Upper lobe of right lung (tissue), 1 donor: ENCODE measurements at places on chromosomes 11 and 22. TPM values are rescaled to one million over a fixed set of nuclear protein-coding genes. Genes with fewer than 3 reads are reported as not detected.

DNA sequence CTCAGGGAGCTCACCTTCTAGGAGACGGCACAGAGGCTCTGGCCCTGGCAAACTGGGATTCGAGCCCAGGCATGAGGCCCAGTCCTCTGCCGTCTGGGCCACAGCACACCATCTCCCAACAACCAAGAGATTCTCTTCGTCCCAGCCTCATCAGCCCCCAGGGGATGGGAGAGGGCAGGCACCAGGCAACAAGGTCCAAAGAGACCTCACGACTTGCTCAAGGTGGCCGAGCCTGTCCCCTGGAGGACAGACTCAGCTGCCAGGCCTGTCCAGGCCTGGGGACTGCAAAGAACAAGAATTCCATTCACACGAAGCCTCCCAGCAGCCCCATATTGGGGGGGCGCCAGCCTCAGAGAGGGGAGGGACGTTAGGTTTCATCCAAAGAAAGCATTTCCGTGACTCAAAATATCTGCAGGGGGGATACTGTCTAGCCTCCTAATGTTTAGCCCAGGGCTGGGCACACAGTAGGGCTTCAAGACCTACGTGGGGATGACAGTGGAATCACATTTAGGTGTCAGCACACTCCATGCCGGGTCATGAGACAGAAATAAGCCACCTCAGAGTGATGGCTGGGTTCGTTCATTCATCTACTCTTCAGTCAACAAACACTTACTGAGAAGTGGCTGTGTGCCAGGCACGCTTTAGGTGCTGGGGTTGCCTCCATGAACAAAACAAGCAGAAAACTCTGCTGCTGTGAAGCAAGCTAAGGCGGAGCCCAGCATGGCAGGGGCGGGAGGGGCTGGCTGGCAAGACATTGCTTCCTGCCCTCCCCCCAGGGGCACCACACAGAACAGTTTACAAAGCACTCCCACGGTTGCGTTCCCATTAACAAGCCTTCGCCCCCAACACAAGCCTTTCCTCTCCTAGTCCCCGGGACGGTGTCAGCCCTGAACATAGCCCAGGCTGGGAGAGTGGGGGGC, 1.2 kb downstream of the CARNS1 start:
- no peaks in the 10 kb centered on the region for H3K36me3 ChIP-seq
- DNase-seq: peak; percentile 78
- H3K27ac ChIP-seq: no peak overlapping the region
- H3K4me1 ChIP-seq: peaks cover 40% of the 10 kb centered on the region
- no peaks in the 10 kb centered on the region for H3K27me3 ChIP-seq

Gene INPP5J
- total RNA-seq: 4.5 TPM

DNA sequence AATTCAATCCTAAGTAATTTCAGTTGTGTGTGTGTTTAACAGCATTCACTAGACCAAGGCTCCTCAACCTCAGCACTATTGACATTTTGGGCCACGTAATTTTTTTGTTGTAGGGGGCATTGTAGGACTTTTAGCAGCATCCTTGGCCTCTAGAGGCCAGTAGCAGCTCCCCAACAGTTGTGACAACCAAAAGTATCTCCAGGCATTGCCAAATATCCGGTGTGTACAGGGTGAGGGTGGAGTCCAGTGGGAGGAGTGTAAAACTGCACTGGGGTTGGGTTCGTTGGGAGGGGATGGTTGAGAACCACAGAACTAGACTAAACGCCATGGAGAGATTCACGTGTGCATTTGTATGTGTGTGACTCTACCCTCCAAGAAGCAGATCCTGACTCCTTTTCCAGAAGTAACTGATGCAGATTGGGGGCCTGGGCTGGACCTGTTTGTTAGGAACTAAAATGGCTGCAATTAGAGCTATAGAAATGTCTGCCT, 5.9 kb upstream of the PHF21A start:
- H3K36me3 ChIP-seq: no peaks in the 10 kb centered on the region
- no peak overlapping the region for H3K4me3 ChIP-seq
- no peak overlapping the region for H3K27ac ChIP-seq

DNA sequence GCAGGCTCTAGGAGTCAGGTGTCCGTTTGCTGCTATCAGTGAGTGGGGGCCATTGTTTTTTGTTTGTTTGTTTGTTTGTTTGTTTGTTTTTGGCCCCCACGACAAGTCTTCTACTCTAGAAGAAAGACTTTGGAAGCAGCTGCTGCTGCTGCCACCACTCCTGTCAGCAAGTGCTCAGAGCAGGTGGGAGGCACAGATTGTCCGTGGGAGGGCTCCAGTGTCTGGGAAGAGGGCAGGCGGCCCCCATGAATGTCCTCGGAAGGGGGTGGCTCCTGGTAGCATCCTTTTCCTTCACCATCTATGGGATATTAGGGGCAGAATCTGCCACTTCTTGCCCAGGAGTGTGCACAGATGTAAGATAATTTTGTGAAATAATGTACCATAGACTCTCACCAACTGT, 37.8 kb upstream of the YWHAH start:
- H3K27ac ChIP-seq: no peak overlapping the region
- no peak overlapping the region for H3K4me3 ChIP-seq
- H3K4me1 ChIP-seq: no peaks in the 10 kb centered on the region
- DNase-seq: no peak
- peaks cover 27% of the 10 kb centered on the region for H3K36me3 ChIP-seq

GRCh38 chr11:829176-829846, 1.6 kb downstream of the CRACR2B start:
- H3K36me3 ChIP-seq: peaks cover 14% of the 10 kb centered on the region
- peaks cover 71% of the 10 kb centered on the region for H3K4me1 ChIP-seq
- no peak for DNase-seq

DNA sequence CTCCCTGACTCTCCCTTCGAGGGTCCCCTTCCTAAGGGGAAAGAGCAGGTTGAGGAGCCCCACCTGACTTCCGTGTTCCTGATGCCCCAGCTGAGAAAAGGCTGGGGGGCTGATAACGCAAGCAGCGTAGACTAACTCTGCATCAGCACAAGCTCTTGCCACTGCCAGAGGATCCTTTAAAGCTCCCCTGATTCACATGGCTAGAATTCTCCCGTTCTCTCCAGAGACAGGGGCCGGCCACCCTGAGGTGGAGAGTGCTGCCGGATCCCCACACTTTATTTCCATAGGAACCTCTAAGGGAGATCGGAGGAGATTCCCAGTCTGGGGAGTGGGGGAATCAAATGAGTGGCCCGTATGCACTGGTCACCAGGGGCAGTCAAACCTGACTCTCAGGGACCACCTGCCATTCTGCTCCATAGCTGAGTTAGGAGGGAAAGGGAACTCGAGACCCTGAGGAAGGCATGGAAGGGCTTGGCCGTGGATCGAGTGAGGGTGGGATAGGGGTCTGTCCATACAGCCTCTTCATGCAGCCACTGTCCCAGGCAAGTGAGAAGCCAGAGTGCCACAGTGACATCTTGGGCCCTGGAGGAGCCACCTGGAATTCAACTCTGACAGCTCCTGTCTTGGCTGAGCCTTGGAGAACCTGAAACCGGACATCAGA, 1.4 kb upstream of the VSIG10L2 start:
- DNase-seq: peak; percentile 34
- H3K36me3 ChIP-seq: no peaks in the 10 kb centered on the region
- H3K27ac ChIP-seq: no peak overlapping the region
- H3K4me3 ChIP-seq: no peak overlapping the region
- H3K4me1 ChIP-seq: no peaks in the 10 kb centered on the region

DNA sequence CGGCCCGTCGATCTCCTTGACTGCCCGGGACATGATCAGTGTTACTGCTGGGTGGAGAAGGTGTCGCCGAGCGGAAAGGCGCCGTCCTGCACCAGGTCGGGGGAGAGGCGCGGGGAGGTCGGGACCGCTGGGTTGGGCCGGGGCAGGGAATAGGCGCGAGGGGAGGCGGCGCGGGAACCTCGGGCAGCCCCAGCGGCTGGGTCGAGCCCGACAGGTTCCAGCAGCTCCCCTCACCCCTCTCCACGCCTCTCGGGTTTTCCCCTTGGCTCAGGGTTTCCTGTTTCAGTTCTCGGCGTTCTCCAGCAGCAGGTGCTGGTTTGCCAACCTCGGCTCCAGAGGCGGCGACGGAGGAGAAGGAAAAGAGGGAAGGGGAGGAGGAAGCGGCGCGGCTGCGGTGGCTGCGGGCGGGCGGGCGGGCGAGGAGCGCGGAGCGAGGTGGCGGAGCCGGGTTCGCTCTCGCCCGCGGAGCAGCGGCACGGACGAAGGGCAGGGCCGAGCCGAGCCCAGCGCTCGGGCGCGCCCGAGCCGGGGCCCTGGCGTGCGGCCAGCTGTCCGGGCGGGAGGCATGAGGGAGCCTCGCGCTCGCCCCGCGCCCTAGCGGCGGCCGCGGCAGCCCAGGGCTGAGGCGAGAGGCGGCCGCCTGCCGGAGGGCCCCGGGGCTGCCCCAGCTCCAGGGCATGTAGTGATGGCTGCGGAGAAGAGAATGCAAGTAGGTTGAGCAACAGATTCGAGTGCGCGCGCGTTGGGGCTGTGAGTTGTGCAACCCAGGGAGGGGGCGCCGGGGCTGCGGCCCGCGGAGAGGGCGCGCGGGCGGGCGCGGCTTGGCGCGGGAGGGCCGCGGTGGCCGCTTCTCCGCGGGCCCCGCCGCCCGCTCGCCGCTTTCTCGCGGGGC, at the start of gene ZC3H12C:
Gene ZC3H12C, plus strand, starts transcription at position 878 of the 892 bp plus-strand sequence. CDS start 20 bp downstream, outside the sequence.
- peak; percentile 92 for DNase-seq
- H3K4me3 ChIP-seq: peak within 1 kb of the TSS; percentile 70
- H3K27me3 ChIP-seq: no peaks in the 10 kb centered on the region
- H3K4me1 ChIP-seq: no peaks in the 10 kb centered on the region

Gene CDON
- 13.3 TPM for total RNA-seq

Gene PDE3B
- total RNA-seq: 28.5 TPM

- H3K27ac ChIP-seq: no peak overlapping the region
- no peak overlapping the region for H3K4me3 ChIP-seq
- no peak for DNase-seq
- H3K27me3 ChIP-seq: no peaks in the 10 kb centered on the region
- H3K4me1 ChIP-seq: no peaks in the 10 kb centered on the region
These were observed 10.4 kb downstream of the OR51B4 start for GRCh38 chr11:5291207-5291838.

GRCh38 chr11:73219396-73220285, 1.6 kb downstream of the P2RY2 start:
- H3K4me1 ChIP-seq: peaks cover 18% of the 10 kb centered on the region

Gene ANGPTL5
- total RNA-seq: 0.23 TPM

Gene MS4A6A
- 112 TPM for total RNA-seq

DNA sequence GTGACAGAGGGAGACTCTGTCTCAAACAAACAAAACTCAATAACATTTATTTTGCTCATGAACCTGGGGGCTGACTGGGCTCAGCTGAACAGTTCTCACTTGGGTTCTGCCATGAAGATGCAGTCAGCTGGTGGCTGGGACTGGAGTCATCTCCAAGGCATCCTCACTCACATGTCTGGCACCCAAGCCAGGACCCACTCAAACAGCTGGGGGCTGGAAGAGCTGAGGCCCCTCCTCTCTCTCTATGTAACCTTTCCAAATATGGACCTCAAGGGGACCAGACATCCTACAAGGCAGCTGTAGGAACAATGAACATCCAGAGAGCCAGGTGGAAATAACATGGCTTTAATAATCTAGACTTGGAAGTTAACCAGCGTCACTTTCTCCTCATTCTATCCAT, 16.8 kb downstream of the HSPA8 start:
- DNase-seq: no peak
- H3K36me3 ChIP-seq: no peaks in the 10 kb centered on the region
- no peaks in the 10 kb centered on the region for H3K27me3 ChIP-seq
- H3K4me3 ChIP-seq: no peak overlapping the region
- no peaks in the 10 kb centered on the region for H3K4me1 ChIP-seq

- DNase-seq: peak; percentile 69
- peaks cover 24% of the 10 kb centered on the region for H3K4me1 ChIP-seq
- H3K36me3 ChIP-seq: peaks cover 41% of the 10 kb centered on the region
- no peaks in the 10 kb centered on the region for H3K27me3 ChIP-seq
- H3K4me3 ChIP-seq: peak overlapping the region; percentile 95
- H3K27ac ChIP-seq: peak overlapping the region; percentile 100
These were observed 595 bp downstream of the SYVN1 start for GRCh38 chr11:65133724-65134123.

DNA sequence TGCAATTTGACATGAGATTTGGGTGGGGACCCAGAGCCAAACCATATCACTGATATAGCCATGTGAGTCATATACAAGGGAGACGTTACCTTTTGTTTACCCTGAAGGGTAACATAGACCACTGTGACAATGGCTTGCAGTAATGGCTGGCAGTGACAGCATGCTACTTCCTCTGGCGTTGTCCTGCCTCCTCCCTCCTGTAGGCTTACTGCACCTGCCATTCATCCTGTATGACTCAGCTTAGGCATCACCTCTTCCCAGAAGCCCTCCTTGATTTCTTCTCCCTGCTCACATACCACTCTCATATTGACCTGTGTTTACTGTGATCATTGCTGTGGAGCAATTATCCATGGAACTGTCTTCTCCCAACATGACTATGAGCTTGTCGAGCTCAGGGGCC, 12.0 kb upstream of the PVALB start:
- H3K36me3 ChIP-seq: no peaks in the 10 kb centered on the region
- H3K4me1 ChIP-seq: no peaks in the 10 kb centered on the region

Gene GAS2
- total RNA-seq: 1.7 TPM

DNA sequence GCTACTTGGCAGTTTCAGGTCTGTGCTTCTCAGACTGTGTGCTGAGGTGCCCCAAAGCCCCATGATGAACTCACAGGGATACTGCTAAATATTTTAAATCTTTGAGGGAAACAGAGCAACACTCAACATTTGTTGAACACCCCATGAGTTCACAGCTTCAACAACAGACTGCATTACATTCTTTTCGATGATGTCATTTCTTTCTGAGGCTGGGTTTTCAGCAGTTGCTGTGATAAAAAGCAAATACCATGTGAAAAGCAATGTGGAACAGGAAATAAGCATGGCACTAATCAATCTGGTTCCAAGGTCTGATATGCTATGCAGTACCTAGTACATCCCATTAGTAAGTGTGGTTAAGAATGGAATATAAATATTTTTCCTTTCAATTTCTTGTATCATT, 82.7 kb downstream of the RPL27A start:
- no peak overlapping the region for H3K4me3 ChIP-seq
- peaks cover 22% of the 10 kb centered on the region for H3K4me1 ChIP-seq
- no peak overlapping the region for H3K27ac ChIP-seq
- no peak for DNase-seq
- no peaks in the 10 kb centered on the region for H3K27me3 ChIP-seq

GRCh38 chr11:125313271-125314219, 149.0 kb downstream of the PKNOX2 start:
- no peak overlapping the region for H3K4me3 ChIP-seq
- no peak for DNase-seq
- H3K27me3 ChIP-seq: no peaks in the 10 kb centered on the region
- H3K36me3 ChIP-seq: no peaks in the 10 kb centered on the region

Gene CHRM1
- 4.7 TPM for total RNA-seq

- H3K36me3 ChIP-seq: no peaks in the 10 kb centered on the region
- H3K4me3 ChIP-seq: no peak overlapping the region
- no peaks in the 10 kb centered on the region for H3K27me3 ChIP-seq
These were observed 36.0 kb upstream of the LDLRAD3 start for GRCh38 chr11:35907648-35908431.

GRCh38 chr11:2995031-2995561, 3.0 kb upstream of the NAP1L4 start:
- peaks cover 3% of the 10 kb centered on the region for H3K36me3 ChIP-seq
- no peak overlapping the region for H3K27ac ChIP-seq
- H3K27me3 ChIP-seq: no peaks in the 10 kb centered on the region

GRCh38 chr11:72848846-72849466, 34.7 kb downstream of the ATG16L2 start:
- H3K4me1 ChIP-seq: no peaks in the 10 kb centered on the region
- DNase-seq: no peak
- H3K4me3 ChIP-seq: no peak overlapping the region
- H3K27me3 ChIP-seq: no peaks in the 10 kb centered on the region
